Substantia nigra (tissue), 51 donors: ENCODE measurements at places on chromosomes 1 and 21.
A peak's percentile ranks its signal among the peaks of the same experiment; 100 is the strongest.

- no peak for DNase-seq
Measured at GRCh38 chr1:172402878-172403569, 17.5 kb upstream of the C1orf105 start.

DNA sequence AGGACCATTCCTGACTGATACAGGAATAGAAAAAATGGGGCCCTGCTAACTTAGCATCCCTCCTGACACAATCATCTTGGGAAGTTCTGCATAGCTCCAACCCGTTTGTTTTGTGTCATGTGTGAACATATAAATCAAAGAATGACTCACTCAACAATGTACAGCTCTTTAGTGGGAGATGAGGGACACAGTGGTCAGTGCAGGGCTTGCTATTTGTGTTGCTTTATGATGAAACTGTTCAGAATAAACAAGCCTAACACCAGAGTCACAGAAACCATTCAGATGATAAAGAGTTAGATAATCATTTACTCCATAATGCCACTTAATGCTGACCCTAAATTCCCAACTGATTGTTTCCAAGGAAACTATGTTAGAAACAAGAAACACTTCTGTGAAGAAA, 154.2 kb upstream of the ZNHIT6 start:
- no peak for DNase-seq

GRCh38 chr21:18267496-18267895, 22.9 kb downstream of the CHODL start:
- DNase-seq, result no peak

- no peak for DNase-seq
Measured at GRCh38 chr1:92961896-92962752, 862 bp upstream of the DIPK1A start.

GRCh38 chr1:10990828-10991227, 21.6 kb upstream of the TARDBP start:
- DNase-seq, result no peak

DNA sequence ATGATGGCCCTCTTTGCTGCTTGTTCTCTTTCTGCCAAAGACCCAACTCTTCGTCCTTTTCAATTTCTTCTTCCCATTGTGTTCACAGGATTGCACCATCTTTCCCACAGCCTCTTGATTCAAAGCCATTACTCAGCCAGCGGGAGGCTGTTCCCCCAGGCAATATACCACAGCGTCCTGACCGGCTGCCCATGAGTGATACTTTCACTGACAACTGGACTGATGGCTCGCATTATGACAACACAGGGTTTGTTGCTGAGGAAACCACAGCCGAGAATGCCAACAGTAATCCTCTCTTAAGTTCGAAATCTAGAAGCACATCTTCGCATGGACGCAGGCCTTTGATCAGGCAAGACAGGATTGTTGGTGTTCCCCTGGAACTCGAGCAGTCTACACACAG, 167.4 kb downstream of the LRRC40 start:
- DNase-seq, result no peak

DNA sequence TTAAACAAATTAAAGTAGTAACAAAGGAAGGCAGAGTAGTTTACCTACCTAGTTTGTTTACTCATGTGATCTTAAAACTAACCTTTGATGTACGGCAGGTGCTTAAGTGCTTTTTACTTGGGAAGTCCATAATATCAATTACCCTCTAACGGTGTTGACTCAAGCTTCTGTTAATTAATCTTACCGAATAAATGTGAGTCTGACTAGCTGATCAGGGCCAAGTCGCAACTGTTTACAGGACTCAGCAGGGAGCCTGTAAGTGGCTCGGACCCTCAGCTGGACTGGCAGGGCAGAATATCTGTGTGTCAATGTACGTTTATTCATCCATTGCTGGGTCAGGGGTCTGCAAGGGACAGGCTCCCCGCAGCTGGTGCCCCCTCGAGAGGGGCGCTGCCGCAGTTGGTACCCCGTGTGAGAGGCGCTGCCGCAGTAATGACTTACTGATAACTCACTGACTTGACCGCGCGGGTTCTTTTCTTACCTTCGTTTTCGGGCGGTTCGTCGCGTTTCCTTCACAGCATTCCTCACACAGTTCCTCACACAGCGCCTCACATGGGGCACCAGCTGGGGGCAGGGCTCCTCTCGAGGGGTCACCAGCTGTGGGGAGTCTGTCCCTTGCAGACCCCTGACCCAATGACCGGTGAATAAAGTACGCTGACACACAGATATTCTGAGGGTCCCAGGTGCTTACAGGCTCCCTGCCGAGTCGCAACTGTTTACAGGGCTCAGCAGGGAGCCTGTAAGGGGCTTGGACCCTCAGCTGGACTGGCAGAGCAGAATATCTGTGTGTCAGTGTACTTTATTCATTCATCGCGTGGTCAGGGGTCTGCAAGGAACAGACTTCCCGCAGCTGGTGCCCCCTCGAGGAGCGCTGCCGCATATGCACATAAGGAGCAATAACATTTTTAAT, 3.0 kb downstream of the FMO1 start:
- no peak for DNase-seq

GRCh38 chr1:16055613-16056520, 12.3 kb downstream of the CLCNKB start:
- DNase-seq, result peak; percentile 33

DNA sequence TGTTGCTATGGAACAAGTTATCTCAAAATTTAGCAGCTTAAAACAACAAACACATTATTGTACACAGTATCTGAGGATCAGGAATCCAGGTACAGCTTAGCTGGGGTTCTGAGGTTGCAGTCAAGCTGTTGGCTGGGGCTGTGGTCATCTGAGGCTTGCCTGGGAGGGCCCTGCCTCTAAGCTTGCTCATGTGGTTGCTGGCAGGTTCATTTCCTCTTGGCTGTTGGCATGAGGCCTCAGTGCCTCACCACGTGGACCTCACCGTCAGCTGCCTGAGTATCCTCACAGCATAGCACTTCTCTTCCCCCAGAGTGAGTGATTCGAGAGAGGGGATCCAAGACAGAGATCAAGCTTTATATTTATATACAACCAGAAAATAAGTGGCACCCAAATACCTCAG, 18.6 kb downstream of the NTPCR start:
- peak; percentile 11 for DNase-seq

DNA sequence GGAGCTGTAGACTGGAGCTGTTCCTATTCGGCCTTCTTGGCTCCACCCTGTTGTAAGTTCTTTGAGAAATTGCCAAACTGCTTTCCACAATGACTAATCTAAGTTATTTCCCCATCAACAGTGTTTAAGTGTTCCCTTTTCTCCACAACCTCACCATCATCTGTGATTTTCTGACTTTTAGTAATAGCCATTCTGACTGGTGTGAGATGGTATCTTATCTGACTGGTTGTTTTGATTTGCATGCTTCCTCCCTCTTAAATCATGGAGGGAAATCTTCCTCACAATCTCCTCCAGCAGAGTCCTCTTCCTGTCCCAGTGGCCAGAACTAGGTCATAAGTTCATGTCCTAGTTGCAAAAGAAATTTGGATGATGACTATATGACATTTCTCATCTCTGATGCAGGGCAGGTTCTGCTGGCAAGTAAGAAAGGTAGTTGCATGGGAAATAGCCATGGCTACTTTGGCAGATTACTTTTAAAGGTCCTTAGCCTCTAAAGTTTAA, 294.0 kb downstream of the LRRC40 start:
- DNase-seq, result no peak

DNA sequence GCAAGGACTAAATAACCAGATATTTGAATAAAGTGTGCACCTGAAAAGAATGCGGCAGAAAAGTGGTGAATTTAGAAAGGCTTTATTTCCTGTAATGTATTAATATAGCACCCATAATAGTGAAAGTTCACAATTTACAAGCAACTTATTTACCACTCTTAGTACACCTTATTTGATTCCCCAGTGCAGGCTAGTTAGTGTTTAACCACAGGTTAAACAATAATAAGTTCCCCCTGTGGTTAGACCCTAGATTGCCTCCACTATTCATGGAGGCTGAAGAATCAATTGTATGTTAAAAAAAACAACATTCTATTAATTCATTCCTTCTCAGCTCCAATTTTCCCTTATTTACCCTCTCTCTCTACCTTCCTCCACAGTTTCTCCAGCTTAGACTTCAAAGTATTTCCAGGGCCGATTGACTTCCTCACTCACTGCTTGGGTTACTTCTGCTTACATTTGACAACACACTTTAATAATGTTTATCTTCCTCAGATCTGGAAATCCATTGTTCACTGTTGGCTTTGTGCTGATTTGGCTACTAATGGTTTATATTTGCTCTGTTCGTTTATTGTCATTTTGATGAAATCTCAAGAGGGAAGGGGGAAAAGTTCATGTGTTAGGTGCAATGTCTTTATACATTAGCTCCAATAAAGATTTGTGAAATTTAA, 796.3 kb downstream of the BRINP3 start:
- no peak for DNase-seq

DNA sequence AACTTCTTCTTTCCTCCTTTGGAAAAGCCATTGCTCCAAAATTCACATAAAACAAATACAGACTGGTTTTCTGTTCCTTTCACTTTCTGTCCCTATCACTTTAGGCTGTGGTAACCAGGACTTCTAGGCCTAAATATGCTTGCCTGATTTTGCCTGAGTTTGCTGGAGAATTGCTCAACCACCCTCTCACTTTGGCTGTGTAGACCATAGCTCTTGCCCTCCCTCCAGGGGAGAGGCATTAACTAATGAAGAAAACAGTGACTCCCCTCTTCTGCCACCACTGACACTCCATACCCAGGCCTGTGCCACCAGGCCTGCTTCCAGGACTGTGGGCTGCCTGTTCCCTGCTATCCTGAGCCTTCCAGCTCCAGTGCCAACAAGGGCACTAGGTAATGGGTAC, 163.5 kb downstream of the TOMM20 start:
- no peak for DNase-seq

DNA sequence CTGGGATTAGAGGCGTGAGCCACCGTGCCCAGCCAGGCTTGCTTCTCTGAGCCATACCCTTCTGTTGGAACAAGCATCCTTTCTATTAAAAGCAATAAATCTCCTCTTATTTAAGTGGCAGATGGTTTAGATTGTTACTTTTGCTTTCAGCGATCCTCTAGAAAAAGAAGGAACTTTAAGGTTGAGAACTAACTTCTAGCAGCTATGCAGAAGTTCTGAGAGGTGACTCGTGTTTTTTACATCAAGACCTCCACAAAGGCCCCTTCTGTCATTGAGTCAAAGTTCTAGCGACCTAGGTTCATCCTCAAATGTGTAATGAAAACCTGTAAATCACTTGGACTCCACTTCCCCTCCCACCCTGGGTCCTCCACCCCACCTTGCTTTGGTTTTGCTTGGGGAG, 30.8 kb downstream of the PLEKHO1 start:
- no peak for DNase-seq

DNA sequence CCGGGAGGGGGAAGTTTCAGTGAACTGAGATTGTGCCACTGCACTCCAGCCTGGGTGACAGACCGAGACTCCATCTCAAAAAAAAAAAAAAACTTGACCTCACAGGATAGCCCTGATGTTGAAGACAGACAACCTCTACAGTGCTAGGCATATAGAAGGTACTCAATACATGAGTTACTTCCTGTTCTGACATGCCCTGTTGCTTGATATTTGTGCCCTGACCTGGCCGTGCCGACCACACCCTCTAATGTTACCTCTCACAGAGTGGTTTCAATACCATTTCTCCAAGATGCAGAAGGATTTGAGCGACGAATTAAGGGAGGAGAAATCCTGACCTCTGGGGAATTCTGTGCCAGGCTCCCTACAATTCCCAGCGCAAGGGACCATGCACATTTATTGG, 5.2 kb downstream of the PTAFR start:
- no peak for DNase-seq

DNA sequence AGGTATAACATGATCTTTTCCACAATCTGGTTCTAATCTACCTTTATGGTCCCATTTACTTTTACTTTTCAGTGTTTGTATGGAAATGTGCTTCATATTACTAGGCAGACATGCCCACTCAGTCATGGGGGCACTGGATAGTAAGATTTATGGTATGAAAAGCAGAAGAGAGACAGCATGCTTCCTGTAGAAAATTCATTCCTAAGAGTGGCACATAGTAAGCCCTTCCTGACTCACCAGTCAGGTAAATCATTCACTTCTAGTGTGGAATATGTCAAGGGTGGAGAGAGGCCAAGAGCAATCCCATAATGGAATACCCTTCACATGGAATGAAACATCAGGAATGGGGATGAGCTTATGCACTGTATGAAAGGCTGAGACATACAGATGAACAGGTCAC, 49.5 kb upstream of the BCL10 start:
- DNase-seq, result no peak

DNA sequence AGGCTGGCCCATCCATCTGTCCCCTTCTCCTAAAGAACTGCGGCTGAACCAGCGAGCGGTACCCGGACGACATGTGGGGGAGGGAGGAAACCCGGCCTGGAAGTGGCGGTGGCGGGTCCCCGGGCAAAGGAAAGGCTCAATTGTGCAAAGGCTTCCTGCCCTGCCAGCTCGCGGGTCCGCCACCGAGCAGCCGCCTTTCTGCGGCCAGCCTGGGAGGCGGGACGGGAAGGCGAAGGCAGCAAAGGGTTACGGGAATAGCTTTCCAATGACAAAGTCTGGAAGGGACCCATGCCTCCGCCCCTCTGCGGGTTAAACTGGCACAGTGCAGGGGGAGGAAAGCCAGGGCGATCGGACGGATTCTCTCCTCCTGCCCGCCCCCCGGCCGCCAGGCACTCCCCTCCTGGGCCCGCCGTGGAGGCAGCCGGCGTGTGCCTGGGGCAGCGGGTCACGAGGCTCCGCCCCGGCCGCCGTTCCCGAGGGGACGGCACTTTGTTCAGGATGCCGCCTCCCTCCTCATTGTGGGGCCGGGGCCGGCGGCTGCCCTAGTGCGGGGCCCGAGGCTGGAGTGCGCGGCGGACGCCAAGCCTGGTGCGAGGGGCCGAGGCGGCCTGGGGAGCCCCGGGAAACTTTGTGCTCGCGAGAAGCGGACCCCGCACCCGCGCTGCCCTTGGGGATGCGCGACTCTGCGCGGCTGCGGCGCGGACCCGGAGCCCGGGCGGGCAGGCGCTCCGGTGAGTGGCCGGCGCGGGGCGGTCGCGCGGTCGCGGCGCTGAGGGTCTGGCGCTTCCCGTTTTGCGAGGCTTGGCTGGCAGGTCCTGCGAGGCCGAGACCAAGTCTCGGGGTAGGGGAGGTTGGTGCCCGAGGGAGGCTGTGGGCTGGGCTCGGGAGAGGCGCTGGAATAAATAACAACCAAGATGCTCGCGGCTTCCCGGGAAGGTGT, at the start of gene NAV1:
Gene NAV1, plus strand, starts transcription at position 516 of the 940 bp plus-strand sequence. CDS start 83,758 bp downstream, outside the sequence.
- peak; percentile 82 for DNase-seq

GRCh38 chr1:240086726-240087125, 5.0 kb upstream of the FMN2 start:
- no peak for DNase-seq
